ENCODE measurements at places on chromosomes 12 and 14. TPM values are rescaled to one million over a fixed set of nuclear protein-coding genes. Genes with fewer than 3 reads are reported as not detected.
A peak's percentile ranks its signal among the peaks of the same experiment; 100 is the strongest.

Gene DPPA3
- not detected for total RNA-seq

Gene KCNH3
- 7.5 TPM for total RNA-seq

Gene KRT75
- total RNA-seq, result not detected

Gene TMEM30B
- total RNA-seq, result 0.16 TPM

DNA sequence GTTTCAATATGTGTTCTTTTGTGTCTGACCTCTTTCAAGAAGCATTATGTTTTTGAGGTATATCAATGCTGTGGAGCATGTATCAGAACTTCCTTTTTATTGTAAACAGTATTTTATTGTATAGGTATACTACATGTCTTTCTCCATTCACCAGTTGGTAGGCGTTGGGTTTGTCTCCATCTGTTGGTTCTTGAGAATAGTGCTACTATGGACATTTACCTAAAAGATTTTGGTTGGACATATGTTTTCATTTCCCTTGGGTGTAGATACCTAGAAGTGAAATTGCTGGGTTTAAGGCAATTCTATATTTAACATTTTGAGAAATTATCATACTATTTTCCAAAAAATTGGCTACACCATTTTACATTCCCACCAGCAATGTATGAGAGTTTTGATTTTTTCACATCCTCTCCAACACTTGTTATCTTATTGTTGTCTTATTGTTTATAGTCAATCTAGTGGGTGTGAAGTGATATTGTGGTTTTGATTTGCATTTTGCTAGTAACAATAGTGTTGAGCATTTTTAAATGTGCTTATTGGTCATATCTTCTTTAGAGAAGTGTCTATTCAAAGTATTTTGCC, 409.2 kb downstream of the IPO8 start:
- DNase-seq, result no peak

- no peak for DNase-seq
These were observed 6.5 kb downstream of the HOXC13 start for GRCh38 chr12:53944907-53945847.

GRCh38 chr12:26683443-26683842, 149.6 kb downstream of the ITPR2 start:
- DNase-seq, result no peak

DNA sequence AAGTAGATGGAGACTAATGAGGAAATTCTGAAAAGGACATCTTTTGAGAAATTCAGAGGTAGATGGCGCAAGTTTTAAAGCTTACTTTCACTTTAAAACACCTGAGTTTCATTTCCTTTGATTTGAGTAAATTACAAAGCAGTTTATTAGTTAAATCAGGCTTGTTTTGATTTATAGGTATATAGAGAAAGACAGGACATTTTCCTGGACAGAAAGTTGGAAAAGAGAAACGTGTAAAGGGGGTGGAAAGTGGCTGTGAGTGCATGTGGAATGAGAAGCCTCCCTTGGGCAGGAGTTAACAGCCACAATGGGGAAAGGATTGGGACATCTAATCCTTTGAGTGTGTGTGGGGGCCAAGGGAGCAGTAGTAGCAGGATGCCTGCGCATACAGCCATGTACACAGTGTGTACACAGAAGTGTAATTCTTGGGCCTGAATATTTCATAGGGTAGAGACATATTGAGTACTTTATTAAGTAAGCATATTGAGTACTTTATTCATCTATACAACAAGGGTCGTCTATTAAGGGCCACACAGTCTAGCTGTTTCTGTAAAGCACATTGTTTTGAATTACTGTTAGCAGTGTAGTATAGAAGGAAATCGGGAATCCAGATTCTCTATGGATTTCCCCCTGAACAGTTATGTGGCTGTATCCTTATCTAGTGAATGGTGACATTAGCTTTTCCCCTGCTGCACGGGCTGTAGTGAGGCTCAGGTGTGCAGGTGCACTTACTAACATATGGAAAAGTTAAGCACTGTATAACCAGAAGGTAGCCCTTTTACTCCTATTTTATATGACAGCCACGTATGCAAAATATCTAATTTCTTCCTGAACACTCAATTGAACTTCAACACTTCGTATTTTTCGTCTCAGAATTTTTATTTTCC, 19.1 kb downstream of the MARK3 start:
- DNase-seq, result no peak

DNA sequence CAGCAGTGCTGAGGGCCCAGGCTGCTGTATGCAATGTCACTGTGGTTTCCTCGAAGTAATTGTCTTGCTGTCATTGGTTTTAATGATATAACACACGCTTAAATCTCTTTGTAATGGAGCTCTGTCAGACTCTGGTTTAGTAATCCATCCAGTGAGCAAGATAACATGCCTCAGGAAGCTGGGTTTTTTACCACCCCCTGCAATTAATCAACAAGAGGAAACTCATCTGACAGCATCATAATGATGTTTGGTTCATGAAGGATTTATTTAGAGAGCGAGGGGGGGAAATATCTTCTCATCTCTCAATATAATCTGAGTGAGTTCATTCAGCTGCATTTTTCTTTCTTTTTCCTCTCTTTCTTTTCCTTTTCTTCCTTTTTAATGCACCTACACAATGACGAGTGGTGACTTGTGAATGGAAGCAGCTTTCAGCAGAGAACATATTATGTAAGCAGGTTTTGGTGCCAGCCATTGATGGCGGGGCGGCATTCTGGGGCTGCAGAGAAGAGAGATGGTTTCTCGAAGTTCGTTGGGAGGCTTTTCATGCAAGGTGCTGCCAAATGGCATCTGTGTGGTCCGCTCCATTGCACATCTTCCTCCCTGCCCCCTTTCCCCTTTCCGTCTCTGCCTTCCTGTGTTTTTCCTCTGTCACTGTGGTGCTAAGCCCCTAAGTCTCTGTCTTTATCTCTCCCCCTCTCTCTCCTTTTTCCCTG, 6.7 kb downstream of the RPH3A start:
- DNase-seq, result no peak

- no peak for DNase-seq
These were observed 33.5 kb upstream of the ARHGAP5 start for GRCh38 chr14:32043624-32044023.

GRCh38 chr12:55727643-55728185, 1.1 kb downstream of the CD63 start:
- DNase-seq, result no peak

DNA sequence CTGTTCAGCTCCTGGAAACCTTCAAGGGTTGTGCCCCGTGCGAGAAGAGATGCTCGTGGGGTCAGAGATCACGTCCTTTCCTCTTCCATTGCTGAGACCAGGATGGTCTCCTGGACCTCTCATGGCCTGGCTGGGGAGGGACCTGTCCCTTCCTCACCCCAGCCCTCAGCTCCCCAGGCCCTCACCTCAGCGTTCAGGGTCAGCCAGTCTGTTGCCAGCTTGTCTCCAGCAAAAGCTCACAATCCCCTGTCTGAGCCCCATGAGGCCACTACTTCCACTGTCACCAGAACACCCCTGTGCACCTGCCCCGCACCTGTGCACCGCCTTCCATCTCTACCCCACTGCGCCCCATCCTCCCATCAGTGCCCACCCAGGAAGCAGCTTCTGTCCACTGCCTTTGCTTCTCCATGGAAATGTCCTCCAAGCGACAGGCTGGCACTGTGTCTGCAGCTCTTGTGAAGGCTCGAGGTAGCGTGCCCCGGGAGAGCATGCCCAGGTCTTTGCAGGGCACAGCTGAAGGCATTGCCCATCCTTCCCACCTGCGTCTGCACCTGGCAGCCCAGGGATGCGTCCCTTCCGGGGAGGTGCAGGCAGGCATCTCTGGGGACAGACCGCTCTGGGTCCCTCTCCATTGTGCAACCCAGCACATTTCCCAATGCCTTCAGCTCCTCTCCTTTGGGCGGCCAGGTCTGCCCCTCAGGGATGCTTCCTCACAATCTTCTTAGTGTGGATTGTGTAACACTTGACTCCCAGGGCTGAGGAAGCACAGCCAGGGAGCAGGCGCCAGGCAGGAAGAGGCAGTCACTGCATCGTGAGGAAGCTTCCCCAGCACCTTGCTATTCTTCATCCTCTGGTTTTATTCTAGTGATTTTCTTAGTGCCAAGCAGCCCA, 179.6 kb downstream of the ADGRD1 start:
- DNase-seq, result no peak

DNA sequence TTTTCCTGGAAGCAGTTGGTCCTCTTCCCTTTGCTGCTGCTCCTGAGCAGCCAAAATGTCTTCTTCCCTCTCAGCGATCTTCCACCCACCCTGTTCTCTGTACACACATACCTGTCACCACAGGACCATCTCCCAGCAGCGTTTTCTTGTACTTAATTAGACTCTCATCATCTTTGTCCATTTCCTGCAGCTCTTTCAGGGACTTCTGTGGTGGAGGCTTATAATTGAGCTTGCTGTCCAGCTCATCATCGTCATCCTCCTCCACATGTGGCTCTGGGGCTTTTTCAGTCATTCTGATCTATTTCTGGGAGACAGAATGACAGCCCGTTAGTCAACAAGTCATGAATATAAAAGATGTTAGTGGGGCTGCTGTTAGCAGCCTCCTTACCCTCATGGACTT, 11.0 kb downstream of the ARHGDIB start:
- DNase-seq, result no peak

- DNase-seq, result no peak
These were observed 28.3 kb downstream of the PUS7L start for GRCh38 chr12:43730283-43730682.

GRCh38 chr12:122830517-122831214, 4.6 kb upstream of the HIP1R start:
- no peak for DNase-seq

GRCh38 chr14:25009891-25010290, 40.1 kb downstream of the STXBP6 start:
- DNase-seq, result no peak

GRCh38 chr14:64973026-64973442, 898 bp upstream of the RAB15 start:
- DNase-seq, result no peak

DNA sequence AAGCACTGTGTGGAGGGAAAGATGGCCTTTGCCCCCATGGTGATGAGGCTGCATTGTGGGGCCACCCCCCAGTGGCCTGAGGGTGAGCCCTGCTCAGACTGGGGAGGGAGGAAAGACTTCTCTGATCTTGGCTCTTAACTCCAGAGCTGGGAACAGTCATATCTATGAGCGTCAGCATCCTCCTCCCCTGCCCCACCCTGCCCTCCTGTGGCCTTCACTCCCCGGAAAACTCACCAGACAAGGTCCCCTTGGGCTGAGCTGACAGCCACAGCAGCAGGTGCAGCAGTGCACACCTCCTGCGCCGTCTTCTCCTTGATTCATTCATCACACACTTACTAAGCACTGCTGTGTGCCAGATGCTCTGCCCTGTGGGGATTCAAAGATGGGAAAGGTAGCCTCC, 98.8 kb downstream of the B4GALNT3 start:
- no peak for DNase-seq

GRCh38 chr12:59069516-59069915, 149.2 kb upstream of the LRIG3 start:
- no peak for DNase-seq

DNA sequence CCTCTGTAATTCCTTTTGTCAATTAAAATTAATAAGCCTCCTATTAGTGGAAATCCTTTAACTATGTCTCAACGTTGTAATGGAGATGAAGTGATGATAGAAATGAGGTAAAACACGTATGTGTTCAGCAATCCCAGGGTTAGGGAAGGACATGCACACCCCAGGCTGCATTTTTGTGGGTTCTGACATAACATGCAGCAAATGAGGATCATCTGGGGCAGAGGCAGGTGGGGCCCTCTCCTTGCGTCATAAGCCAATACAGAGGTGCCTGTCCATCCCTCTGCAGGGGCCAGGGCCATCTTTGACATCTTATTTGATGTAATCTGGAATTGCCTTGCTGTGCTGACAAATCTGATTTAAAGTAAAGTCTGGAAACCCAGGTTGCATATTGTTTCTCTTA, 73.2 kb downstream of the MYRFL start:
- DNase-seq, result no peak

DNA sequence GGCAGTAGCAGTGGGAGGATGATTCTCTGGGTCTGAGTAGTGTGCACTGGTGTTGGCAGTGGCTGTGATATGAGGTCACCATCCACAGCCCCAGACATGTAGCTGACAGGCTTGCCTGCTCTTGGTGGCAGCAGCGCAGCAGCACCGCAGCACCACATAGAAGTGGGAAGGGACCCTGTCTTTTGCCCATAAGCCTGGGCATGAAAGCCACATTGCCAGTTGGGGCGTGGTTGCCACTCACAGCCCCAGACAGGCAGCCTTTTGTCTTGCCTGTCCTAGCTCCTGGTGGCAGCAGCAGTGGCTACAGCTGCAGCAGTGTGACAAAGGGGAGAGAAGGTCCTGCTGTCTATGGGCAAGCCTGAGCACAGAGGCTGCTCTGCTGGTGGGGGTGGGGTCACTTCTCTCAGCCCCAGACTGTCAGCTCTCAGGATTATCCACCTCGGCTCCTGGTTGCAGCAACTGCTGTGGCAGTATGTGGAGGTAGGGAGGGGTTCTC, 71.5 kb downstream of the BRMS1L start:
- DNase-seq, result peak; percentile 83

DNA sequence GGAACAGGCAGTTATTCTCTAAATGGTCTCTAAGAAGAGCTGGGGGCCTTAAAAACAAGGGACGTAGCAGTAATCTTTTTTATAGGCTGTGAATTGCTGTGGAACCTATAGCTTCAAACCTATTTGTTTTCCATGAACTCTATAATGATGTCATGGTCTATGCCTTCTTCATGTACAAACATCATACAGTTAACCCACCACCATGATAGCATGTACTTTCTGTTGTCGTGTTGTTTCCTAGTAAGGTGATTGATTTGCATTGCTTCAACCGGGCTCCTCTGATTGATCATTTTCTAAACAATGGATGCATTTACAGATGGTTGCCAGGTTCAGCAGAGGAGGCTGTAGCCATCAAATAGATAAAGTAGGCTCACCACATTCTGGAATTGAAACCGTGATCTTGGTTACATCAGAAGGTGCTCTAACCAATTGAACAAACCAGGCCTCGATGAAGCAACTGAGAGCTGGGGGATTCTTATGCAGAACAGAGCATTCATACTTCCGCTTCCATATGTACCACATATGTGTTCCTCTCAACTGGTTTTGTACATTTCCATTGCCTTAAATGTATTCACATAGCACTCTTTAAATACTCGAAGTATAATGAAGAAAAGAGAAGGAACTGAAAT, 25.6 kb upstream of the PCNX1 start:
- no peak for DNase-seq

- DNase-seq, result no peak
These were observed 43.6 kb downstream of the KIF26A start for GRCh38 chr14:104181761-104182530.
